Progenitor cell of endocrine pancreas (in vitro differentiated cells): ENCODE measurements at places on chromosomes 1 and 21. TPM values are rescaled to one million over a fixed set of nuclear protein-coding genes. Genes with fewer than 3 reads are reported as not detected.

DNA sequence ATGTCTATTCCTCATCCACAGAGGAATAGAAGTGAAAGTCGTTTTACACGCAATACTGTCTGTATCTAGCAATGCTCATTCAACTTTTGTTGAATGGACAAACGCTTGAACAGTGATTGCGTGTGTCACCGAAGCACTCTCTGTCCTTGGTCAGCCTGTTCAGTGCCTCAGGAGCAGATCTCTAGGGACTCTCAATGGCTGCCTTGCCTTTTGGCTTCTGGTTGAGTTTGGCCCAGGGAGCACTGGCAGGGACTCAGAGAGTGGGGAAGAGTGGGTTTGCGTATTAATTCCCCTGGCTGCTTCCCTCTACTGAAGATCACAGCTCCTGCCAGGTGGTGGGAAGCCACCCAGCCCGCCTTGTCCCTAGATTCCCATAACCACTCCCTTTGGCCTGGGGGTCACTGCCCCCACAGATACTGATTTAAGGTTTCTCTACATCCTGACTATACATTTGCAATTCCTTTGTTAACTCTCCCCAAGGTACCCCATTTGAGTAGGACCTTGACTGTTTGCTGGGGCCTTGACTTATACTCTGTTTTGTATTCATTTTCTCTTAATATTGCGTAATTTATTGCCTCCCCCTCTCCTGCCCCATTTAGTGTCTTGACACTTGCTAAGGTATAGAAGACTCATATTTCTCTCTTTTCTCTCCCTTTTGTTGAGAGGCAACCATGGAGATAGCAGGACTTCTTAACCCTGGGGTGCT, 61.7 kb upstream of the USP24 start:
- DNase-seq = no peak

The HLX gene
- 0.48 and 0.53 TPM in 2 replicates for total RNA-seq

The LRRC38 gene
- total RNA-seq = not detected in 2 replicates

The C1orf116 gene
- total RNA-seq = 31.3 and 31.9 TPM in 2 replicates

The SYNC gene
- total RNA-seq = 0.40 TPM in 1 of 2 replicates, not detected in the other

DNA sequence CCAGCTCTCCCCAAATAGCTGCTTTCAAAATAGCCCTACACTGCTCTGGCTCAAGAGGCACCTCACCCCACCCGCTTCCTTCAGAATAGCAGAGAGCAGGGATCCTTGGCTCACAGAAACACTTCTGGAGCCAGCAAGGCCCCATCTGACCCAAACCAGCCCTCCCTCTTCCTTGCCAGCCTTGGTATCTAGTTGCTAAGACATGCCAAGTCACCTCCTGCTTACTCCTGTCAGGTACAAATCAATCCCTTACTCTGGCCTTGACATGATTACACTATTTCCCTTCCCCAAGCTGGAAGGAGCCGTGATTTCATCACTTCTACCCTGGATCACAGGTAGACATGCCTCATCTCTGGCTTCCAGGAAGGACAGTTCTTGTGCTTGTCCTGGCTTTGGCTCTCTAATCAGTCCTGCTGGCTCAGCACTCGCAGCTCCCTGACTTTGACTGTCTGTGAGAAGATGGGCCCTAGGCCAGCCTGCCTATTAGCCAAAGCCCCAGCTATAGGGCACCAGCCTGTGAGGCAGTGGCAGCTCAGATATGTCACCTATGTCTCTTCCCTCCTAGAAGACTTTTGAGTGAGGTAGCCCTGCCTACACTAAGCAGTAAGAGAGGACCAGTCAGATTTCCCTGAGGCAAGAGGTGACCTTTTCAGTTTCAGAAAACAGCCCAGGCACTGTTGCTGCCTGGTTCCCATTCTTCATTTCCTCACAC, 8.9 kb upstream of the MUTYH start:
- no peak for DNase-seq

DNA sequence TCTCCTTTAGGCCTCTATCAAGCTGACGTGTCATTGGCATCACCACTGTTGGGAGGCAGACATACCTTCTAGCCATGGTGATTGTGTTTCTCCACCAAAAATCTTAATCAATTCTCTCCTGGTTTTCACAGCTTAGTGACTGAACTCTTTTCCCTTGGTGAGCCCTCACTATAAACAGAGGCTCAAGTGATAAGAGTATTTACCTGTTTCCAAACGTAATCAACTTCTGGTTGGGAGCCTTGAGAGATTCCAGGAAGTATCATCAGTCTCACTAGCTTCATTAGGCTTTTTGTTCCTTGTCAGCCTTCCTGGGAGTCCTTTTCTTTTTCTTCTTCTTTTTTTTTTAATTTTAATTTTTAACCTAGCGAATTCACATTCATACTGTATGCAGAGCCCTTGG, 33.8 kb upstream of the KCNQ4 start:
- no peak for DNase-seq

The ATP1A4 gene
- total RNA-seq = not detected in 2 replicates

GRCh38 chr1:53413175-53414001, 45.8 kb upstream of the DMRTB1 start:
- DNase-seq = no peak

The LYPD8 gene
- total RNA-seq = not detected in 2 replicates

The PTPN22 gene
- total RNA-seq = not detected in 2 replicates

- no peak for DNase-seq
Observed at GRCh38 chr1:55051621-55052020, 12.3 kb downstream of the PCSK9 start.

DNA sequence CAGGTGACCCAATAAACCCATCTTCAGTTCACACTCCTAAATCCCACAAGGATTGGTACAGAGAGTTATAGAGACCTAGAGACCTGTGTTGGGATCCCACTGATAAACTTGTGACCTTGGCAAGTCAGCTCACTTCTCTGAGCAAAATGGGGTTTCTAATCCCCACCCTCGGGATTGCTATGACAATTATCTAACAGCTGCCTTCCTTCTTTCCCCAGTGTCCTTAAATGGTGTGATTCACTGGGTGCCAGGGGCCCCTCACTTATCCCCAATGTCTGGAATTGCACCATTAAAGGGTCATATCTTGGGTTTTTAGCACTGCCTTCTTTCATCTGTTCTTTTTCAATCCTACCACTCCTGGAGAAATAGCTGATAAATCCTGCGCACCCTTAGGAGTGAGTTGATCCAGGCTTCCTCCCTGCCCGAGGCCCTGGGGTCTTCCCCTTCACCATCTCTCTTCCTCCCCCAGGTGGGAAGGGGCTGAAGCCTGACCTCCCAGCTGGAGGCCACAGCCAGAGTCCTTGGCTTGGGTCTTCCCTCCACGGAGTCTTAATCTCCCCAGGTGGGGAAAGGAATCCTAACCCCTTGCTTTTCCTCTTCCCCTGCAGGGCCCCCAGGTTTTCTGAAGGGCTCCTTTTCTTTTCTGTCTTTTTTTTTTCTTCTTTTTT, 39.7 kb downstream of the LACTBL1 start:
- no peak for DNase-seq

GRCh38 chr1:19758227-19758830, 41.4 kb downstream of the TMCO4 start:
- no peak for DNase-seq

DNA sequence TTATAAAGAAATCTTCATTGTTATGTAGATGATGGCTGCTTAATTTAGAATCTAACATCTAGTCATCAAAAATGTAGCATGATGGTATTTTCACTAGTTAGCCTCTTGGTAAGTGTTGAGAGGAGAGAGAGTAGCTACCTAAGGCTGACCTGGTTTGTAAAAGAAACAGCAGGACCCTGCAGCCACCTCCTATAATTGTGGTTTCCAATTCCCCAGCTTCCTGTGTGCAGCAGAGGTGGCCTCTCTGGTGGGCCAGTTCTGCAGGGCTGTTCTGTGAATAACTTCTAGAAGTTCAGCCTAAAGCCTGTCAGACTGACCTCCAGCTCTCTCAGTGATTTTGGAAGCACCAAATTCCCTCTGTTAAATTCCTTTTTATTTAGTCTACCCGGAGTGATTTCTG, 246.4 kb upstream of the LRRC7 start:
- no peak for DNase-seq

GRCh38 chr1:154190550-154190949, 1.4 kb downstream of the TPM3 start:
- DNase-seq = no peak

GRCh38 chr1:8185400-8185799, 132.5 kb upstream of the SLC45A1 start:
- no peak for DNase-seq

GRCh38 chr1:65791396-65791795, 1.3 kb upstream of the PDE4B start:
- DNase-seq = no peak

GRCh38 chr1:221439008-221439746, 302.7 kb downstream of the DUSP10 start:
- no peak for DNase-seq

The BGLAP gene
- total RNA-seq = 4.8 and 5.8 TPM in 2 replicates

GRCh38 chr21:15275615-15276235, 210.9 kb upstream of the NRIP1 start:
- no peak for DNase-seq

The TRPM2 gene
- 0.16 and 0.17 TPM in 2 replicates for total RNA-seq

The FAM163A gene
- total RNA-seq = 1.1 and 1.5 TPM in 2 replicates

The C1QA gene
- total RNA-seq = not detected in 2 replicates

DNA sequence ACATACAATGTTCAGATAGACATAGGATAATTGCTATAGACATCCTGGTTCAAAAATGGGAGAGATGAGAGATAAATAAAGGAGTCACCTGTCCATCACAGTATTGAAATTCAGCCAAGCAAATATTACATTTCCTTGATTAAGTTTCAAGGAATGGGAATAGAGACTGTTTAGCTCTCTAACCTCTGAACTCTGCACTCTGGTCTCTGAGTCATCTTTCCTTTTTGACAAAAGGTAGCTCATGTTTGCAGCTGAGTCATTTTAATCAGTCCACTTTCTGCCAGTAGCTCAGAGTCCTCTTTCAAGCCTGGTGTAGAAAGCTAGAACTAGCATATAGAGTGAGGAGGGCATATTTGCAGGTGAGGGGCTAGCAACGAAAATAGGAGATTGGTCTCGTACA, 51.4 kb upstream of the GJA8 start:
- DNase-seq = no peak

DNA sequence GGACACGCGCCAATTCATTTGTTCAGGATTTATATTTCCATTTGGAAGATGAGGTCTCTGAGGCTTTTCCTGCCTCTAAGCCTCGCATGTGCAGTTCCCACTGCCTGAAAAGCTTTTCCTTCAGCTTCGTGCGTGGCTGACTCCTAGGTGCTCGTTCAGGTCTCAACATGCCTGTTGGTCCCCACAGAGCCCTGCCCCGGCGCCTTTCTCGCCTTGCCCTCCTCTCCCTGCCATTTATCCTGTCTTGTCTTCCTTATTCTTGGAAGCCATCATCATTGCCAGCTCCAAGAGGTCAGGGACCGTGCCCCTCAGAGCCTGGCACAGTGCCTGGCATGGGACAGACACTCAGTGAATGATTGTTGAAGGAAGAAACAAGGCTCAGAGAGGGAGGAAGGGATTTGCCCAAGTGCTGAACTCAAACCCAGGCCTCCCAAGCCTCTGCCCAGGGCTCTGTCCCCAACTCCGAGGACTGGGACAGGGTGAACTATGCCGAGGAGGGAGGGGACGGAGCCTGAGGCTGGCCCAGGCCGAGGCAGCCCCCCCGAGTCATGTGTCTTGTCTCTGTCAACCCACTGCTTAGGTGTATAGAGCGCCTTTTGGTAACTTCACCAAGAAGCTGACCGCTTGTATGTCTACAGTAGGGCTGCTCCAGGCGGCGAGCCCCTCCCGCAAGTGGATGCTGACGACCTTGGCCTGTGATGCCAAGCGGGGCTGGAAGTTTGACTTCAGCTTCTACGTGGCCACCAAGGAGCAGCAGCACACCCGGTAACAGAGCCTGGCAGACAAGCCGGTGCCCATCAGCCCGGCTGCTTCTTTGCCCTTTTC, 47.3 kb downstream of the DISP3 start:
- DNase-seq = no peak

The TDRKH gene
- total RNA-seq = 16.3 and 16.5 TPM in 2 replicates

GRCh38 chr1:81681601-81682266, 119.0 kb upstream of the ADGRL2 start:
- DNase-seq = no peak

The IL20 gene
- not detected in 2 replicates for total RNA-seq

- DNase-seq = no peak
Observed at GRCh38 chr1:53172426-53173128, 24.0 kb upstream of the CPT2 start.

The C8B gene
- 0.26 TPM in 1 of 2 replicates, not detected in the other for total RNA-seq

DNA sequence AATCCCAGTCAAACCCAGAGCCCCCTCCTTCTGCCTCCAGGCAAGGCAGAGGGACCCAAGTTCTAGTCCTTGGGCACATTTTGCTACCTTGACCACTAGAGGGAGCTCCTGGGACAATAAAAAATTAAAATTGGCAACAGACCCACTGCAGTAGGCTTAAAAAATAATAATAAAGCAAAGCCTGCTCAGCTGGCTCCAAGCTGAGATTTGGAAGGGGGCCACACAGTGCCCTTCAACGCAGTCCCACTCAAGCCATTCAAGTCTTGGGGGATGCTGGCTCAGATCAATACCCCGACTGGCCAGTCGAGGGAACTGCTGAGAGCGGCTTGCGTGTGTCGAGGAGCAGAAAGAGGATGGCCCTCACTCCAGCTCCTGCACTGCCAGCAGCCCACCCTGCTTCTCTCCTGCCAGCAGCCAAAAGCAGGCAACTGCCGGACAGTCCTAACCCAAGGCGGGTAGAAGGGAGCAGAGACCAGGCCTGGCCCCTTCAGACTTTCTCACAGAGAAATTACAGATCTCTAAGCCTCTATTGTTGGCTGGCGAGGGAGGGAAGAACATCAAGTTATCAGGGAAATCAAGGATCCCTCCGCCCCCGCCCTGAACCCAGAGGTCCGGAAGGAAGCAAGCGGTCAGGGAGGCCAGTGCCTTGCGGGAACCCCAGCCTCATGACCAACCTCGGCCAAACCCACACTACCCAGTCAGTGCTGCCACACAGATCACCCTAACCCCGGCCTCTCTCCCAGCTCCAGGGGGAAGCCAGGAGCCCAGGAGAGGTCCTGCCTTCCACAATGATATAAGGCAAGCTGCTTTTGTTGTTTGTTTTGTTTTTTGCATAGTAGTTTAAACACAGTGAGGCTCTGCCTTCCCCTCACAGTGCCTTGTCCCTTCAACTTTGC, 4.9 kb upstream of the ALDH4A1 start:
- DNase-seq = peak; percentile 34

The FMO5 gene
- total RNA-seq = 4.2 and 5.0 TPM in 2 replicates

DNA sequence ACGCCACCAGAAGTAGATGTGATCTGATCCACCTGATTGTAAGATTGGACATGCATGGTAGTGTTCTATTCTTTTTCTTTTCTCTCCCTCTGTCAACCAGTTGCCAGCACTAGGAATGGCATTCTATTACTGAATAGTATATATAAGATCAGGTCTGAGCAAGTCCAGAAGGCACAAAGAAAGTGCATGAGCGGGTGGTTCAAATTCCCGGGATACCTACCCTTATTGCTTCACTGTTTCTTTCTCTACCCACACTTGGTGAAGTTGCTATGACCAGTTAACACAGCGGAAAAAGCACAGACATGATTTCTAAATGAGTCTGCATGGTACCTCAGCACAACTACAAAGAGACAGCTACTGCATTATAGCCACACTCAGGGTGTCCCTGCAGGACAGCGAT, 64.0 kb downstream of the SLC9A1 start:
- DNase-seq = no peak

The NFASC gene
- total RNA-seq = 6.9 and 8.3 TPM in 2 replicates

The CD164L2 gene
- not detected in 2 replicates for total RNA-seq

- peak; percentile 19 for DNase-seq
Observed at GRCh38 chr1:74502432-74502831, 10.0 kb downstream of the LRRC53 start.

- DNase-seq = no peak
Observed at GRCh38 chr1:168806952-168807351, 77.9 kb upstream of the DPT start.
